ENCODE measurements at places on chromosomes 5 and 9.

DNA sequence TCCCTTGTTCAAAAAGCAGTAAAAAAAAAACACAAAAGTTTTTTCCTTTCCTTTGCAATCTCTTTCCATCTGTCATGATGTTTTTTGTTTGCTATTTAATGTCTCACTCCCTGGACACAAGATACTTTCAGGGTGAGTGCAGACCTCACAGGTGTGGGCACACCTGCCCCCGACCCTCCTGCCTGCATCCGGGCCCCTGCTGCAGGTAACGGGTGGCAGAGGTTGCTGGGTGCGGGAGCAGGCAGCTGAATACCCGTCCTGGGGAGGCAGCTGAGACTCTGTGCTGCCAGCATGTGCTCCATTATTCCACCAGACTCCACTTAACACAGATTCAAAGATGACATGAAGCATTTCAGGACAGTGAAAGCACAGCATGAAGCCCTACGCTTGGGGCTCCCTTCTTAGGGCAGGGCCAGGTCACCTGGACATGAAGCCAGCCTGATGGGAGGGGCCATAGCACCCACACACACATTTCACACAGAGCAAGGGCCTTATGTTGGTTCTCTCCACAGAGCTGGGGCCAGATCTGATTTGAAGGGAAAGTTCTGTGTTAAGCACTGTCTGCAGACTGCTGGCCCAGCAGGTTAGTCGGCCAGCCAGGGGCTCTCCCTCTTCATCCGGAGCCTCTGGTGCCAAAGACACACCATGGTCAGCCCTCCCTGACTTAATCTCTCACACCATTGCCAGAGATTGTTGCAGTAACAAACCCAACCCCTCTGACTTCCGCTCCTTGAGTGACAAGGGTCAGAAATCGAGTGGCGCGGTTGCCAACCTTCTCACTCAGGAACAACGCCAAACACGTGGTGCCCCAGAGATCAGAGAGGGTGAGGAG lies 13.0 kb downstream of the NEK6 start:
- DNase-seq, result no peak

- no peak for DNase-seq
Observed at GRCh38 chr5:138874771-138875551, at the start of gene LRRTM2. LRRTM2 (minus strand) TSS chr5:138875335; CDS start chr5:138874911, 424 bp downstream.

GRCh38 chr5:180486636-180487149 lies 7.5 kb upstream of the CNOT6 start:
- DNase-seq, result no peak

DNA sequence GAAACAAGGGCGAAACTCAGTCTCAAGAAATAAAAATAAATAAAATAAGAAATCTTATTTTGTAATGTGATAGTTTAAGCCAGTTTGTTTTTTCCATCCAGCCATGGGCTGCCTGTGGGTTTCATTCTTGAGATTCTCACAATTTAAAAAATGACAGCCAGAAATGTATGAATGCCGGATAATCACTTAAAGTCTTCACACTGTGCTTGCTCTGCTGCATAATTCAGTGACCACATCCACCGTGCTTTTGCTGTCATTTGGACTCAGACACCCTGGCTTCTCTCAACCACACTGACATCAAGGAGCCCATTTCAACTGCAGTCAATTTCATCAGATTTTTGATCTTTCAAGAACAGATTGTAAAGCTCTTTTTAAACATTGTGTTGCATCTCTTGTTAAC lies 61.0 kb upstream of the DAPK1 start:
- DNase-seq, result no peak

DNA sequence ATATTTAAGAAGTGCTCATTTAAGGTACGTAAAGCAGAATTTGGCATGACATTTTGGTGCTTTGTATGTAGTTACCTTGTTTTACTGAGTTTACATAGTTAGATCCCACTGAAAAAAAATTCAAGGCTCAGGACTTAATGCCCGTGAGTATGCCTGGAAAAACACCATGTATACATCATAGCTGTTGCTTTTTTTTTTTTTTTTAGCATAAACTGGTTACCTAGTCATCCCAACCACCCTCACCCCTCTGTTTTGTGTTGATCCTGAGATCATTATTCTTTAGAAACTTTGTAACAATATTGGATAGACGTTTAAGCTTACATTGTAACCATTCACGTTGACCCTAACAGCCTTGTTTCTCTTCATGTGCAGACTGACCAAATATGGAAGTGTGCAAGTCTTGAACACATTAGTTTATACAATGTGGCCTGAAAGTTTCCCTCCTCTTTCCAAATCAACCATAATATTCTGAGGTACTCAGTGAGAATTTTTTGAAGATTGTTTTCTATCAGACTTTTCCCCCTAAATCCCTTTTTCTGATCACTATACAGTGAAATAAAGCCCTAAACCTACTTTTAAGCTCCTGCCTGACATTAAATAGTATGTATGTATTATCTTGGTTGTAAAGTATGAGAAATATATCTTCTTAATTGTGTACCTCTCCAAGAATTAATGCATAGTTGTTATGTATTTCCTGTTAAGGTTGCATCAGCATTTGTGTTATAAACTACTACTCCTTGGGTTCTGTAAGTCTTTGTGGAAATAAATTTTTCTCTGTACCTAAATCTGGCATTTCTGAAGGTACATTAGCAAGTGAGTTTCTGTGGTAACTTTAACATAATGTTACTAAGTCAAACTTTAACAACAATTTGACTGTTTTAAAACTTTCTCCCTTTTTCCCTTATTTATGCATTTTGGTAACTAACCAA lies 4.4 kb downstream of the RABGAP1 start:
- DNase-seq, result no peak

DNA sequence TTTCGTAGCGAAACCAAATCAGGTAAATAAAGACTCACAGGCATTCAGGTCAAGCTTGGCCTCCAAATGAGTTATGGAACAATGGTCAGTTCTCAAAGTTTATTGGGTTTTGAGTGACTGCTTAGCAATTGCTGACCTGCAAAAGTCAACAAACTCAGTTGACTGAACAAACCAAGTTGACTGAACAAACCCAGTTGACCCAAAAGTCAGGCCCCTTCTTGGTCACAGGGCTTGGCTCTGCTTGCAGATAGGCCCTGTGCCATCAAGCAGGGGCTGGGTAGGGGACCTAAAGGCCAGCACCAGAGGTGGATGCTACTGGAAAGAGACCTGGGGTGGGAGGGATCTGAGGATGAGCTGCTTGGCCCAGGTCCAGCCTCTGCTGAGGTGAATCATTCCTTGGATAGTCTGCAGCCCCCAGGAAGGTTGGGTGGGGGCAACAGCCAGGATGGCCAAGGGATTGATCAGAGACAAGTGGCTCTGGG lies 64.6 kb downstream of the GADD45G start:
- no peak for DNase-seq

- DNase-seq, result no peak
Observed at GRCh38 chr9:70398145-70398556, 16.3 kb downstream of the KLF9 start.

GRCh38 chr5:138536665-138537315 lies 6.2 kb downstream of the ETF1 start:
- no peak for DNase-seq

DNA sequence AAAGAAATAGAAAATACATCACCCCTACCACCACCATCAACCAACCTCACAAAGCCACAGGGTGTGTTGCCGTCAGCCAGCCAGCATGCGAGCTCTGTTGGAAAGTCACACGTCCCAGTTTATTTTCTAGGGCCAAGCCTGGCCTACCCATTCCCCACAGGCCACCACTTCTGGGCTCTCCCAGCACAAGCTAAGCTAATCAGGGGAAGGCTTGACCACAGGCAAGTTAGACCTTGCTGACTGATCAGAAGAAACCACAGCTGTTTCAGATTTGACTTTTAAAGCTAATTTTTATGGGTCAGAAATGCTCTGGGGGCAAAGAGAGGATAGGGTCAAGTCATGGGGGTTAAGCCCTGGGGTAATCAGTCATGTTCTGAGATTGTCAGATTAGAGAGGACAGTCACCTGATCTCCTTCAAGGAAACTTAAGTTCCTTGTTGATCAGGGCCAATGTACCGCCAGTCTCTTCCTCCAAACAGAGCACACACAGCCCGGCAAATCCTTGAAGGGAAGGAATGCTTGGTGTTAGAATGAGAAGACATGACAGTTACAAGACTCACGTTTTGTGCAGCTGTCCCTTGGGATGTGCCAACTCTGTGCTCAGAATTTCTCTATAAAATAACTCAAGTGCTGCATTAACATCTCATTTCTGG lies 7.6 kb downstream of the SHB start:
- no peak for DNase-seq

DNA sequence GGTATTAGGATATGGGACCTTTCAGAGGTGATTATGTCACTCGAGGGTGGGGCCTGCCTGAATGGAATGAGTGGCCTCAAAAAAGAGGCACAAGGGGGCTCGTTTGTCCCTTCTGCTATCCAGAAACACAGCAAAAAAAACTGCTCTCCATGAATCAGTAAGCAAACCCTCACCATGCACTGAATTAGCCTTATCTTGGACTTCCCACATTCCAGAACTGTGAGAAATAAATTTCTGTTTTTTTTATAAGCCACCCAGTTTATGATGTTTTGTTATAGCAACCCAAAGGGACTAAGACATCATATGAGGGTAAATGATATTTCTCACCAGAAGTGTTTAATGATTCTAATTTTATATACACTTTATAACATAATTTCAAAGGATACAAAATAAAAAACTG lies 476.6 kb upstream of the EDIL3 start:
- DNase-seq, result peak; percentile 64

GRCh38 chr5:20605732-20606525 lies 617.9 kb upstream of the CDH18 start:
- DNase-seq, result no peak

GRCh38 chr9:72322259-72322658 lies 42.7 kb downstream of the ZFAND5 start:
- DNase-seq, result peak; percentile 9

- DNase-seq, result no peak
Observed at GRCh38 chr9:99074902-99075245, 30.0 kb upstream of the TGFBR1 start.

- DNase-seq, result no peak
Observed at GRCh38 chr5:1547655-1548054, 23.9 kb upstream of the LPCAT1 start.

DNA sequence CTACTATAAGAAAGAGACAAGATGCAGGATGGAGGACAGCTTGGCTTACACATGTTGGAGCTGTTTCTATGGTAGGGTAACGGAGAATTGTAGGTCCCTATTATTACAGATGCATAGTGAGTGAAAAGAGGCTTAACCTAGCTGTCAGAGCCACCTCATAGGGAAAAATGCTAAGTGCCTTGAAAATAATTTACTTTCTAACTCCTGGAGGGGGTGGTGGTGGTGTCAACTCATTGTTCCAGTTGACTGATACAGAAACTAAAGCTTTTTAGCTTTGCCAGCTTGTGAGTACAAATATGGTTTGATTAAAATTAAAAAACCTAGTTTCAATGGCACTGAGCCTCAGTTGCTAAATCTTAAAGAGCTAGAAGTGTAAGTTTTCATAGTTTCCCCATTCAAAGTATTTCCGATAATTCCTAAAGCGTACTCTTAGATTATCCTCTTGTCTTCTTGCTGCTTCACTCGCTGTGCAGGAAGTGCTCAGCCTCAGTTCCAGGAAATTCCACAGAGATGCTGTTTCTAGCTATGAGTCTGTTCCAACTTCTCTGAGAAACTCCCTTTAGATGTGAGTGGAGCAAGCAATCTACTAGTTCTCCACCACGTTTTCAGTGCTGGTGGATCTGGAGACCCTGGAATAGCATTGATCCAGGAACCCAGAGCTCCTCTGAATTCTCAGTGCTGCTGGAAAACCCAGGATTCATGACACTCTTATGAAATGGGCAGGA lies 265.2 kb downstream of the DMAC1 start:
- DNase-seq, result no peak

DNA sequence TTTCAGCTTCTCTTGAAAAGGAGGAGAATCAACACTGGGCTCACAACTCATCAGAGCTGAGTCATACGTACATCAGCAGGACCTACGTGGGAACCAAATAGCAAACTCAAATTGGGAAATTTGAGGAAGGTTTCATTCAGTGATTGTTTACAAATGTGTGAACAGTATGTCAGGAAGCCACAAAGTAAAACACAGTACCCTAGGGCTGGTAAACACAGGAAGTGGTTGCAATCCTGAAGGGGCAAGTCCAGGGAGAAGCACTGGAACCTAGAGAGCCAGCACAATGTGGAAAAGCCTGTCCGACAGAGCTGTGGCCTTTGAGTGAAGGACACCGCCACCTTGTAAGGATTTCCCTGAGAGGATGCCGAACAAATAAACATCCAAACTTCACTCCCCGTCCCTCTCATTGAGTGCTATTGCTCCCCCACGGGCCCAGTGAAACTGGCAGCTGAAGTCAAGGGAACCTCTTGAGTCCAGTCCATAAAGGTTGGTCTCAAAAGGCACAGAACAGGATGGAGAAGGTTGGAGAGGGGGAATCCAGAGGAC lies 26.7 kb upstream of the RICTOR start:
- peak; percentile 87 for DNase-seq

- DNase-seq, result no peak
Observed at GRCh38 chr5:175855041-175855720, 16.2 kb upstream of the CPLX2 start.

GRCh38 chr5:36367524-36367923 lies 65.8 kb upstream of the RANBP3L start:
- DNase-seq, result no peak

GRCh38 chr5:132979367-132979940 lies 16.0 kb upstream of the AFF4 start:
- peak; percentile 61 for DNase-seq

GRCh38 chr5:102622262-102622661 lies 123.5 kb upstream of the SLCO6A1 start:
- DNase-seq, result no peak

DNA sequence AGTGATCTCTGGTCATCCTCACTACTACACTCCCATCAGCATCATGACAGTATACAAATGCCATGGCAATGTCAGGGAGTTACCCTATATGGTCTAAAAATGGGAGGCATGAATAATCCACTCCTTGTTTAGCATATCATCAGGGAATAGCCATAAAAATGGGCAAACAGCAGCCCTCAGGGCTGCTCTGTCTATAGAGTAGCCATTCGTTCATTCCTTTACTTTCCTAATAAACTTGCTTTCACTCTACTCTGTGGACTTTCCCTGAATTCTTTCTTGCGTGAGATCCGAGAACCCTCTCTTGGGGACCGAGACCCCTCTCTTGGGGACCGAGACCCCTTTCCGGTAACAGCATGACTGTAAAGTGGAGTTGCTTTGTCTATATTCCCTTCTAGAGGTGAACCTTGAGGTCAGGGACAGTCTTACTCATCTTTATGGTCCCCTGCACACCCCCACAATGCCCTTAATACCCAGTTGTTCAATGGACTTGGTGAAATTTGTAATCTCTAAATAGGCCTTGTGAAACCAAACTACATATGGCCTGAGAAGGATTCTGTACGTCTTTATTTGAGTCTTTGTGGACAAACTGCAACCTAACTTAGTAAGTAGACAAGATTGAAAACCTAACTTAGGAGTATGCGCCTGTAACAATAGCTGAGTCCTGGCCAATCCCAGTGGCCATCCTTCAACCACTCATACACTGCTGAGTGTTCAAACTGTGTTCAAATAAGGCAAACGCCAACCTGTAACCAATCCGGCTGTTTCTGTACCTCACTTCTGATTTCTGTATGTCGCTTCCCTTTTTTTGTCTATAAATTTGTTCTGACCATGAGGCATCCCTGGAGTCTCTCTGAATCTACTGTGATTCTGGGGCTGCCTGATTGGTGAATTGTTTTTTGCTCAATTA lies 32.3 kb upstream of the UBTD2 start:
- DNase-seq, result no peak

Measured in NCI-H226 (cell line).